ENCODE measurements at places on chromosomes 13 and 19.

GRCh38 chr13:43319617-43320444, 296.4 kb downstream of the DNAJC15 start:
- no peak for DNase-seq

DNA sequence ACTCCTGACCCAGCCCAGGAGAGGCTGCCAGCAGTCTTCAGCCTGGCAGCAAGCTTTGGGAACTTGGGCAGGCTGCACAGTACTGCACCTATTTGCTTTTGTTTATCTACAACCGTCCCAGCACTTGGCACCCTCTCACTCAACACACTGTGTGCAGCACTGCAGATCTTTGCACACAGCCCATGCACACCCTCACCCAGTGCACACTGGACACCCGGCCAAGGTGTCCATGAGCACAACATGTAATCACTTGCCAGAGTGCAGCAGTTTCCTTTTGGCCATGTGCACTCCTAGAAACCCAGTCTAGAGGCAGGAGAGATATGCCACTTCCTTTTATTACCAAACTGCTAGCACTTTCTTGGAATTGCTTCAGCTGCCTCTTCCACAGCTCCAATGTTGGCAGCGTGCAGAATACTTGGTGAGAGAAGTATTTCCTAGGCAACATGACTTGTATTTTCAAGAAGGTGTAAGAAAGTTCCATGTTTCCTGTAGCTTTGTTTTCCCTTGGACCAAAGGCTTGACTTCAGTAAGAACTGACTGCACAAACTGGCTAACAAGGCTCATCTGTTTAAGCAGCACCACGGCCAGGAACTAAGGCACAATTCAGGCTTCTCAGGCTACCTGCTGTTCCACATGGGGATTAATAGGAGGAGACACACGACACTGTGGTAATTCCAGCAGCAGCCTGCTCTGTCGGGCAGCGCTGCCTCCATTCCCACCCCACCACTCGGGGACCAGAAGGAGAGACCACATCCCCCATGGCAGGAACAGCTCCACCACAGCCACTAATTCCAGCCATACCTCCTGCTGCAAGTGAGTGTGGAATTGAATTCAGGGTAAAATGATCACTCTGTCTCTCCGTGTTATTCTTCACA, 15.3 kb downstream of the ATP7B start:
- no peak for DNase-seq

DNA sequence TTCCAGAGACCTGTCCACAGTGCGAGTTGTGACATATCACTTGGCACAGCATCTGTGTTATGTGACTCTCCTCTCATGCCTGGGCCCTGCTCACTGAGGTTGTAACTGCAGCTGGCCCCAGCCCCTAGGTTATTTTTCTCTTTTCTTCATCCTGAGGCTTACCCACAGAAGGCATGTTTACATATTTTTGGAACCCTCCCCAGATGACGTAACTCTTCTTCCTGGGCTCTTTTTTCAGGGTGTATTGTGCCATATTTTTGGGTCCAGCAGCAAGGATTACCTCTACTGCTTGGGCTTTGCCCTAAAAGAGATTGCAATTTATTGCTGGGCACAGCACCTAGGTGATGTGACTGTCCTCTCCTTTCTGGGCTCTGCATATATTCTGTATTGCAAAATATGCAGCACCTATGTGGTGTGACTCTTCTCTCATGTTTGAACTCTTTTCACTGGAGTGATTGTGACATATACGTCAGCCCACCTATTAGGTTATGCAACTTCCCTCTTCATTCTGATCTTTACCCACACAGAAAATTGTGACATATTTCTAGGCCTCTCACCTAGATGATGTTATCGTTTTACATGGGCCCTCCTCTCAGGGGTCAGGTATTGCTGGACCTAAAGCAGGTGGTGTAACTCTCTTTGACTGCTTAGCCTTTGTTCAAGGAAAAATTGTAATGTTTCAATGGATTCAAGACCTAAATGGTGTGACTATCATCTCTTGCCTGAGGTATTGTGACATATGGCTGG, 64.5 kb upstream of the ZNF724 start:
- DNase-seq, result no peak

DNA sequence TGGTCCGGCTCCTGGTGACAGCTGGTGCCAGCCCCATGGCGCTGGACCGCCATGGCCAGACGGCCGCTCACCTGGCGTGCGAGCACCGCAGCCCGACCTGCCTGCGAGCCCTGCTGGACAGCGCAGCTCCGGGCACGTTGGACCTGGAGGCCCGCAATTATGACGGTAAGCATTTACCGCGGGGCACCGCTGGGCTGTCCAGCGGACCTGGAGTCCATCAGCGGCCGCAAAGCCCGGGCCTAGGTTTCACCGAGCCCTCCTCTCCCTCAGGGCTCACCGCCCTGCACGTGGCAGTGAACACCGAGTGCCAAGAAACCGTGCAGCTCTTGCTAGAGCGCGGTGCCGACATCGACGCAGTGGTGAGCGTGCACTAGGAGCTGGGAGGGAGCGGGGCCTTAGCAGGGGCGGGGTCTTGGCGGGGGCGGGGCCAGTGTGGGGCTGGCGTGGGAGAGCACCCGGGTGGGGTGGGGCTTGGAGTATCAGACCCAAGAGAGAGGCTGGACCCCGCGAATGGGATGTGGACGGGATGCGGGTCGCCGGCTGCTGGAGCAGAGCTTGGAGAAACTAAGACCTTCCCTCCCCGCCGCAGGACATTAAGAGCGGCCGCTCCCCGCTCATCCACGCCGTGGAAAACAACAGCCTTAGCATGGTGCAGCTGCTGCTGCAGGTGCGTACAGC, 8.7 kb downstream of the BCL3 start:
- DNase-seq, result peak; percentile 14

- no peak for DNase-seq
Observed at GRCh38 chr13:61316647-61317046, 99.0 kb downstream of the PCDH20 start.

DNA sequence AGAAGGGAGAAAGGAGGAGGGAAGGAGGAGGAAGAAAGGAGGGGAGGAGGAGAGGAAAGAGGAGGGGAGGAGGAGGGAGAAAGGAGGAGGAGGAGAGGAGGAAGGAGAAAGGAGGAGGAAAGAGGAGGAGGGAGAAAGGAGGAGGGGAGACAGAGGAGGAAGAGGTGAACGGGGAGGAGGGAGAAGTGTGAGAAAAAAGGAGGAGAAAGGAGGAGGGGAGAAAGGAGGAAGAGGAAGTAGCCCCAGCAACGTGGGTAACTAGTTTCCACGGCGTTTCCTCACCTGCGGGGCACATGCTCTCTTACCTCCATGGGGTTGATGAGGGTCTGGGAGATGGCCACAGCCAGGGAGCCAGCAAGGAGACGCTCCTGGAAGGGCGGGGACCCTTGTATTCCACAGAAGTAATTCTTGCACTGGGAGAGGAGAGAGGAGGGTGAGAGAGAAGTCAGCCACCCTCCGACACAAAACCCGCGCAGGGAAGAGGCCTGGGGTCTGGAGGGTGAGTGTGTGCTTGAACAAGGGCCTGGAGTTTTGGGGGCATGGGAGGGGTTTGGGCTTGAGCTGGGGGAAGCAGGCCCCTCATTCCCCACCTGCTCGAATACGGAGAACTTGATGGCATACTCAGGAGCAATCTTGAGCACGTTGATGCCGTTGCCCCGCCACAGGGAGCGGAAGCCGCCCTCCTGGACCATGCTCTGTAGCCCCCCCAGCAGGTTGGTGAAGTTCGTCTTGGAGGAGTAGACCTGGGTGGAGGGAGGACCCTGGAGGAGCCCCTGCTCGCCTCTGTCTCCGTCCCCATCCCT, 3.9 kb downstream of the SLC25A41 start:
- DNase-seq, result no peak

- DNase-seq, result no peak
Observed at GRCh38 chr13:101785858-101786257, 333.4 kb downstream of the ITGBL1 start.

DNA sequence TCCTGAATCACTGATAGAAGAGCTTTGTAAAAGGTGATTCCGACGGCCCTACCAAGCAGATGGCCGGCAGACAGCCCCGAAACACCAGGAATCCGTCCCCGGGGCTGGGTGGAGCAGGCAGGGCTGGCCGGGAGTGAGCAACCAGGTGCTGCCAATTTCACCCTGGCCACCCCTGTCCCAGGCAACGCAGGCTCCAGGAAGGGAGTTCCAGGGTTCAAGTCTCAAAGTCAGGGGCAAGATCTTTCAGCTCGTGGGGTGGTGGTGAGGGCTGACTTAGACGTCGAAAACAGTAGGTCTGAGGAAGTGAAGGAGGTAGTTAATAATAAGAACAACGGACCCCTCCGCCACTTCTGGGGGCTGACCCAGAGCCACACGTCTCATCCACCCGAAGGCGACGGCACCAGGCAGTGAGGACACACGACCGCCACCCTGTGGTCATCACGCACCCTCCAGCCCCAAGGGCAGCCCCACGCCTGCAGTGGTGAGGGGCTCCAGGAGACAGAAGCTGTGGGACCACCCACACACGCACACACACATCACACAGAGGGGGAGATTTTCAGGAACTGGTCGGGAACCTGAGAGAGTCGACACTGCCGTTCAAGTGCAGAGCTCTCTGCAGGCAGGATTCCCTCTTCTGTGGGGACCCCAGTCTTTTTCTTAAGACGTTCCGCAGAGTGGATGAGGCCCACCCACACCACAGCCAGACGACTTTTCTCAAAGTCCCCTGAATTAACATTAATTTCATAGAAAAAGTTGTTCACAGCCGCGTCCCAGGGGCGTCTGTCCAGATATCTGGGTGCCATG, 67.2 kb downstream of the SPACA7 start:
- no peak for DNase-seq
